ENCODE measurements at places on chromosomes 3 and 15.

GRCh38 chr3:28347374-28348264 is 902 bp upstream of the ZCWPW2 start:
- DNase-seq, result peak; percentile 17

GRCh38 chr15:100200287-100200880 is 141.4 kb downstream of the ADAMTS17 start:
- no peak for DNase-seq

- no peak for DNase-seq
These were observed 75.8 kb downstream of the LRIG1 start for GRCh38 chr3:66425032-66425431.

DNA sequence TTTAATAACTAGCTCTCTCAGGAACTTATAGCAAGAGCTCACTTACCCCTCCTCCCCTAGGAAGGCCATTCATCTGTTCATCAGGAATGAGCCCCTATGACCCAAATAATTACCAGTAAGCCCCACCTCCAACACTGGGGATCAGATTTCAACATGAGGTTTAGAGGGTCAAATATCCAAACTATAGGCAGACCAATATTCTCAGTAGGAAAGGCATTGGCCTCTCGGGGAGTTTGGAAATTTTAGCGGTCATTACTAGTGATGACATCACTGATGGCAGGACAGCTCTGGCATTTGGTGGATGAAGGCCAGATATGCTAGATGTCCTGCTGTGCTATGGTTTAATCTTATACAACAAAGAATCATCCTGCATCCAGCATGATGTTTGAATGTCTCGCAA is 15.2 kb upstream of the CD47 start:
- DNase-seq, result no peak

Data from CD4-positive, alpha-beta T cell treated with Interleukin-10 for 1 hour (primary cell).